ENCODE measurements at places on chromosomes 4 and X. TPM values are rescaled to one million over a fixed set of nuclear protein-coding genes. Genes with fewer than 3 reads are reported as not detected.

Gene IL1RAPL1
- total RNA-seq = not detected

Gene CBLL2
- not detected for total RNA-seq

Gene RADX
- not detected for total RNA-seq

Gene C4orf50
- total RNA-seq = not detected

Gene MAMLD1
- 9.3 TPM for total RNA-seq

Measured in A549 treated with RU486 at 1 μM for 4 hours (cell line).